Stimulated activated CD4-positive, alpha-beta T cell treated with anti-CD3 and anti-CD28 coated beads, TNF-alpha, amount 100 ng/mL, for 24 hours (primary cell): ENCODE measurements at places on chromosomes 12 and 14.

DNA sequence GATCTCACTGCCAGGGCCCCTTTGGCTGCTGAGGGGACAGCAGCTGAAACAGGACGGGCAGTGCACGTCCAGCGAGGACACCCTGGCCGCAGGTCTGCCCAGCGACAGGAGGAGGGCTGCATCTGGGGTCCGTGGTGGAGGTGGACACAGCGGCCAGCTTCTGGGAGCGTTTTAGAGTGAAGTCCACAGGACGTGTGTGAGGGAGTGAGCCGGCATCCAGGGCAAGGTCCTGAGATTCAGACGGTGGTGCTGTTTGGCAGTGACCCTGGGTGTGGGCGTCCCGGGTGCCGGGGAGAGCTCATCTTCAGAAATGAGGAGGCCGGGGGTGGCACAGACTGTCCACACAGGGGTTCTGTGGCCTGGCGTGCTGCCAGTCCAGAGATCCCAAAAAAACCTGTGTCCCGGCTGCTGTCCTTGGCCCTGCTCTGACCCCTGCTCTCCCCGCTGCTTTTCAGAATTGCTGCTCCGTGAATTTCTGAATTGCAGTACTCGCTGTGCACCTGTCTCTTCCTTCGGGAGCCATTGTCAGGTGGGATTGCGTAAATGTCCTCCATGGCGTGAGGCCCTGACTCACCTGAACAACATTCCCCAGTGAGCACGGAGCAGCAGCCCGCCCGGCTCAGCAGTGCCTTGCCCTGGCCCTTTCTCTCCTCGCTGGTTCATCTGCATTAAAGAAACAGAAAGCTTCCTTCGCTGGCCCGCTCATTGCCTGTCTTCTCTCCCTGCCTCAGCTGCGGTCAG, 183.5 kb upstream of the C14orf180 start:
- DNase-seq = no peak

DNA sequence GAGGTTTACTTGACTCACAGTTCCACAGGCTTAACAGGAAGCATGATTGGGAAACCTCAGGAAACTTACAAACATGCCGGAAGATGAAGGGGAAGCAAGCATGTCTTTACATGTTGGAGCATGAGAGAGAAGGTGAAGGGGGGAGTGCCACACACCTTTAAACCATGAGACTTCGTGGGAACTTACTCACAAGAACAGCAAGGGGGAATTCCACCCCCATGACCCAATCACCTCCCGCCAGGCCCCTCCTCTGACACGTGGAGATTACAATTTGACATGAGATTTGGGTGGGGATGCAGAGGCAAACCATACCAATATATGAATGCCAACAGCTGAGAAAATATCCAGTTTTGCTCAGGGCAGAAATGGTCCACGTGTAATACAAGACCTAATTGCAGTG, 518.6 kb downstream of the VRK1 start:
- no peak for DNase-seq

GRCh38 chr12:49225576-49226166, 36.8 kb upstream of the TUBA1A start:
- no peak for DNase-seq

DNA sequence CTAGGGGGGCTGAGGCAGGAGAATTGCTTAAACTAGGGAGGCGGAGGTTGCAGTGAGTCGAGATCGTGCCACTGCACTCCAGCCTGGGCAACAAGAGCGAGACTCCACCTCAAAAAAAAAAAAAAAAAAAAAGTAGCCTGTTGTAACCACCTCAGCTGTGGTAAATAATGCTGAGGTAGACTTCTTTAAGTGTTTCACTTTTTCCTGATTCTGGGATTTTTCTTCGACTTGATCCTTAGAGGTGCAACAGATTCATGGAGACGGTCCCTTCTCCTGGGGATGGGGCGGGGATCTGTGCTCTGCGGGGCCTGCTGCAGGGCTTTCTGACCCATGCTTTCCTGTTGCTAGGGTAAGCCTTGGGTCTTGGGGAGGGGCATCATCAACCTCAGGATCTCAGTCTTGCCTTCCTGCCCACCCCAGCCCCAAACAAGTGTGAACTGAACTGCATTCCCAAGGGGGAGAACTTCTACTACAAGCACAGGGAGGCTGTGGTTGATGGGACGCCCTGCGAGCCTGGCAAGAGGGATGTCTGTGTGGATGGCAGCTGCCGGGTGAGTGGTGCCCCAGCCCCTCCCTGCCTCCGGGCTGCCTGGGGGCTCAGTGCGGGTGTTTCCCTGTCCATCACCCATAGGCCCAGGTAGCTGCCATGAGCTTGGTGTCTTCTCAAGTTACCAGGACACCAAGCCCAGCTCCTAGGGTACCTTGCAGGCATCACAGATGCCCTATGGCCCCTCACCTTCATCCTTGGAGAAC, 12.4 kb downstream of the PAPLN start:
- no peak for DNase-seq

GRCh38 chr12:6206327-6206726, 6.1 kb downstream of the CD9 start:
- DNase-seq = no peak

DNA sequence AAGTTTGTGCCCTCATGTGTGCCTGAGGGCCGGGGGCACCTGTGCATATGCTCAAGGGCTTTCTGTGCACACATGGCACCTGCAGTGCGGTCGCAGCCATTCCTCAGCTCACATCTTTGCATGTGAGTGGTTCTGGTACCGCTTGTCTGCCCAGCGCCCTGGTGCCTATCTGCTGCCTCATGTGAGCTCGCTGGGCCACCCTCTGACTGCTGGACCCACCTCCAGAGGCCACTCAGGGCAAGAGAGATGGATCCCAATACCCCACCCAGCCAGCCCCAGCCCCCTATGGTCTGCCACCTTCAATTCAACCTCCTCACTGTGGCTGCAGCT, 5.4 kb upstream of the AMN start:
- no peak for DNase-seq

DNA sequence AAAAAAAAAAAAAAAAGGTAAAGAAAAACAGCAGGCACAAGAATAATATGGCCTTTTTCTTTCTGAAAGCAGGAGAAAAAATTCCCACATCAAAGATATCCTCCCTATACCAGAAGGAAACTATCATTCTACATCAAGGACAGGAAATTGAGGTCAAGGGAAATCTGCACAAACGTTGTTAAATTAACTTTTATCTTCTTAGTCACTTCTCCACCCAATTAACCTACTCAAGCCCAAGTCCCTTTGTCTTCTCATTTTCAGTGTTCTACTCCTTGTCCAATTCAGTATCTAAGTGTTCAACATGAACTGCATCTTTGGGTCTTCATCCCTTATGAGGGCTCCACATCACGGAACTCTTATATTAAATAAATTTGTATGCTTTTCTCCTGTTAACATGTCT, 15.7 kb downstream of the NDUFA12 start:
- DNase-seq = no peak

DNA sequence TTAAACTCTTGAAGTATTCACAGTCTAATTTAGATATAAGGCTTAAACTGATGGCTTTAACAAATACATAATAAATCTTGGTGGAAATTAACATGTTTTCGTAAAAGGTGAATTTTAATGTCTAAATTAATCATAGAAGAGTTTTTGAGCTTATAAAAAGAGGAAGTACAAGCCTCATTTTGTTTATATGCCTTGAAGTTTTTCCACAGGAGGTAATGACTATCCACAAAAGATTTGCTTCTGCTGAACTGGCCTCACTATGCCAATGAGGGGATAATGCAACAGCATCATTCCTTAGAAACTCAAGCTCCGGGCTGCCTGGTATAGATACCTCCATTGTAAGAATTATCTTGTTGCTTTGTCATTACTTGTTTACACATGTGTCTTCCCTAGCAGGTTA, 175.6 kb downstream of the DUSP6 start:
- no peak for DNase-seq

GRCh38 chr12:83700838-83701237, 1014.1 kb downstream of the TMTC2 start:
- no peak for DNase-seq

- no peak for DNase-seq
Measured at GRCh38 chr12:6532927-6533652, 1.2 kb upstream of the GAPDH start.

DNA sequence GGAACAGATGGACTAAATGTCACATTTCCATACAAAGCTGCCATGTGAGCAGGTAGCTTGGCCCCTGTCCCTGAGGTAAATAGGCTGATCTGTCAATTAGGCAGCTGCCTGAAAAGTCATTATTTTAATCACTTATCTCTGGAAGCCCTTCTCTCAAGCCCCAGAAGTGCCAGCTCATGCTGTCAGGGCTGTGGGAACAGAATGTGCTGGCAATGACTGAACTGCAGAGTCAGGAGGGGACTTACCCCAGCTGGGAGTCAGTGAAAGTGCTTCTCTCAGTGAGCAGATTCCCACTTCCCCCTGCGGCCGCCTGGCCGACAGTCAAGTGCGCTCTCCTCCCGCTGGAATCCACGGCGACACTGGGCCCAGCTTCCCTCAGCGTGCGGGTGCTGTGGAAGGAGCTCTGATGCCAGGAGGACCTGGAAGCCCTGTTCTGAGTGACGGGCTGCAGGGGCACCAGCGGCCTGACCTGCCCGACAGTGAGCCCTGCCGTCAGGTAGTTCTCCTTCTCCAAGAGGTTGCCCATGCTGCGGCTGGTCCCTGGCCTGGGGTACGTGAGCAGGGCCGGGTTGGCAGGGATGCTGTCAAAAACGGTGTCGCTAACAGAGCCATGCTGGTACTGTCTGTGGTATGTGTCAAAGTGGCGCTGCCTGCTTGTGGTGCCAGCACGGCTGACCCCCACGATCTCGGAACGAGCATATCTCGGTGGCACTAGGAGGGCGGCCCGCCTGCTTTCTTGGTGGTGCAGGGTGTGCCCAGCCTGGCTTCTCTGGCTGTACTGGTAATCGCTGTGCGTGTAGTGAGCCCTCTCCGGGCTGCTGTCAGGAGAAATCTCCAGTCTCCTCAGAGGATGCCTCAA, 18.7 kb downstream of the PKP2 start:
- DNase-seq = no peak

- DNase-seq = no peak
Measured at GRCh38 chr12:2372735-2373134, 319.9 kb downstream of the CACNA1C start.

DNA sequence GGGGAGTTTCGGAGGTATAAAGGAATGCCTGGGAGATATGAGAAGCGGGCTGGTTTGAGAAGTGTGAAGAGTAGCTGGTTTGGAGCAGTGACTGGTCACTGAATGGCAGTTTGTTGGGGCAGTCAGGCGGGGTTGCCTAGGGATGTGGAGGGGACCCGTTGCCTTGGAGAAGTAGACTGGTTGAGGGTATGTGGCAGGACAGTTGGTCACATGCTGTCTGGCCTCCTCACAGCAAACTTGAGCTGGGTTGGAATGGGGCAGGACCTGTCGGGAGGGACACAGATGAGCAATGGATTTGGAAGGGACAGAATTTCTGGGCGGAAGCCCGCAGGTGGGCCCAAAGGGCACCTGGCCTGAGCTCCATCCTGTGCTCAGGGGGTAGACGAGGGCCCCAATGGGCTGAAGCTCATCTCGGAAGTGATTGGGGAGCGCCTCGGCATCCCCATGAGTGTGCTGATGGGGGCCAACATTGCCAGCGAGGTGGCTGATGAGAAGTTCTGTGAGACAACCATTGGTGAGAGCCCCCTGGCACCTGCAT, 2.2 kb downstream of the GPD1 start:
- DNase-seq = no peak

DNA sequence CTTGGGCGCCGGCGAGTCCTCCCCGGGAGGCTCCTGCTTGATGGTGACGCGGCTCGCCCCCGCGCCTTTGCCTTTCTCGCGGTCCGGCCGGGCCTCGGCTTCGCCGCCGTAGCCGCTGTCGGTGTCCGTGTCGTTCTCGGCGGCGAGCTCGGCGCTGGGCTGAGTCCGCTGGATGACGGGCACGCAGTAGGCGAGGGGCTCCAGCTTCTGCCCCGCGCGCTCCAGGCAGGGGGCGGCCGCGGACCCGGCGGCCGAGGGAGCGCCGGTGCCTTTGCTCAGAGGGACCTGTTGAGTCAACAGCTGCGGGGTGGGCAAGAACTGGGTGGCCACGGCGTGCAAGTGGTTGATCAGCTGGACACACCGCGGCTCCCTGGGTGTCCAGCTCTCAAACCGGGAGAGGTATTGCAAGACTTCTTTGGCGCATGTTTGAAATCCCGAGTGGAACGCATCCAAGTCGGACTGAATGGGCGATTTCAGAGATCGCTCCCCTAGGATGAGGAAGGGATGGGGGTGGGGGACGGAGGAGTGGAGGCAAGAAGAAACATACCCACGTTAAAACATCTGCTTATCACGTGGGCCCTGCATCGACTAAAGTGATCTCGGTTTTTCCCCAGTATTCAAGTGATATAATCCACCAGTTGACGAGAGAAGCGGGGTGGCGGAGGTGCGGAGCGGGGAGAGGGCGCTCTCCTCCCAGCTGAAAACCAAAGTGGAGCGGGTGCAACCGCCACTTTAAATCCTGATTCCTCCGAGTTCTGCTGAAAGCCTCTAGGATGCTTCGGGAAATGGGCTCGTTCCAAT, 2.0 kb downstream of the BHLHE41 start:
- no peak for DNase-seq
